ENCODE measurements at places on chromosomes 7 and 10. TPM values are rescaled to one million over a fixed set of nuclear protein-coding genes. Genes with fewer than 3 reads are reported as not detected.

NUTM2A gene
- 0.48 TPM for total RNA-seq

AKR1C4 gene
- not detected for total RNA-seq

NKX2-3 gene
- not detected for total RNA-seq

DCLRE1A gene
- total RNA-seq = 6.1 TPM

CACNA2D1 gene
- 31.0 TPM for total RNA-seq

CPA4 gene
- total RNA-seq = 0.29 TPM
